ACHN (cell line): ENCODE measurements at places on chromosomes 2 and 18.

DNA sequence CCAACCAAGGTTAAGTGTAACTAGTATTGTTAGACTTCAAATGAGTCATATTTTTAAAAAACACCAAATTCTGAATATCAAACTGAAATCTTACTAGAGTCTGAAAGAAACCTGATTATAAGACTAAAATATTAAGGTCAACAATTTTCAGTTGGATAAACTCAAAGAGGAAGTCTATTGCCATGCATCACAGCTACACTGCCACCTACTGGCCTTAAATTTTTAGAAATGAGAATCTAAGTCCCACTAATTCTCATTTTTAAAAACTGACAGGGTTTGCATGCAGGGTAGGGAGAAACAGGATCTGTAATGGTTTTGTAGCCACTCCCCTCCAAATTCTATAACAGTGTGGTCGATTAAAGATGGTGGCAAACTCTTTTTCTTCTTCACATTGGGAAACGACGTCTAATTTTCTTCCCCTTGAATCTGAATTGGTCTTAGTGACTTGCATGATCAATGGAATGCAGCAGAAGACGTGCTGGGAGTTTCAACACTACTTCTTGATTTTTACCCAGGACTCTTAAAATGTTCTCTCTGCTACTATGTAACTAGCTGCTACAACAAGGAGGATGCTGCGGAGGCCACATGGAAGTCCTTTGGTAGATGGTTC lies 176.1 kb upstream of the SESTD1 start:
- peak; percentile 52 for DNase-seq

GRCh38 chr2:18067588-18068384 lies 189.3 kb downstream of the KCNS3 start:
- DNase-seq = no peak

GRCh38 chr2:105610576-105611332 lies 134.0 kb upstream of the NCK2 start:
- no peak for DNase-seq

DNA sequence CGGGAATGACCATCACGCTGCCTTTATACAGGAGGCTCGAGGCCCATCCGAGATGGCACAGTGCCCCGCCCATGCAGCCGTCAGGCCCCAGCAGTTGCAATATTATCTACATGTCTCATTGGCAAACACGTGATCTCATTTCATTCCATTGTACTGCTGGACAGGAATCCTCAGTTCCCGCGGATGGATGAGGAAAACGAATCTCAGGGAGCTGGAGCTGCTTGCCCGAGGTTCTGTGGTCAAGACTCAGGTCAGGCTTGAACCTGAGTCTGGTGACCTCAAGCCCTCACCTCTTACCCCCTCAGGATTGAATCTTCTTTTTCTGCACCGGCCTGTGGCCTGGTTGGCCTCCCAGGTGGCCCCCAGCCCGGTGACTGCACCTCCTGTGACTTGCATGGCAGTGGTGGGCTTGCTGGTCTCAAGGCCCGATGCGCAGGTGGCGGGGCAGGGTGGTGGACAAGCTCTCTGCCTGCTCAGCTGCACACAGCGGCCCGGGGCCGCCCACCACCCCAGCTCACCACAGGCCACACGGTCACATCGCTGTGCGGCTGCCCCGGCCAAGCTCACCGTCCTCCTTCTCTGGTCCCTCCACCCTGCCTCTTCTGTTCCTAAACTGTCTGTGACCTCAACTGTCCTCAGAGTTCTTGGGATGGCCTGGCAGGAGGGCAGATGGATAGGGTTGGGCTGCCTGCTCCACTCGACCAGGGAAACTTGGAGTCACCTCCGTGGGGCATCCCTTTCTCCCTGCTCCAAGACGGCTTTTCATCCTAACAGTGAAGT lies 52.0 kb upstream of the HS6ST1 start:
- no peak for DNase-seq

GRCh38 chr2:197176522-197176921 lies 134.1 kb downstream of the ANKRD44 start:
- no peak for DNase-seq

DNA sequence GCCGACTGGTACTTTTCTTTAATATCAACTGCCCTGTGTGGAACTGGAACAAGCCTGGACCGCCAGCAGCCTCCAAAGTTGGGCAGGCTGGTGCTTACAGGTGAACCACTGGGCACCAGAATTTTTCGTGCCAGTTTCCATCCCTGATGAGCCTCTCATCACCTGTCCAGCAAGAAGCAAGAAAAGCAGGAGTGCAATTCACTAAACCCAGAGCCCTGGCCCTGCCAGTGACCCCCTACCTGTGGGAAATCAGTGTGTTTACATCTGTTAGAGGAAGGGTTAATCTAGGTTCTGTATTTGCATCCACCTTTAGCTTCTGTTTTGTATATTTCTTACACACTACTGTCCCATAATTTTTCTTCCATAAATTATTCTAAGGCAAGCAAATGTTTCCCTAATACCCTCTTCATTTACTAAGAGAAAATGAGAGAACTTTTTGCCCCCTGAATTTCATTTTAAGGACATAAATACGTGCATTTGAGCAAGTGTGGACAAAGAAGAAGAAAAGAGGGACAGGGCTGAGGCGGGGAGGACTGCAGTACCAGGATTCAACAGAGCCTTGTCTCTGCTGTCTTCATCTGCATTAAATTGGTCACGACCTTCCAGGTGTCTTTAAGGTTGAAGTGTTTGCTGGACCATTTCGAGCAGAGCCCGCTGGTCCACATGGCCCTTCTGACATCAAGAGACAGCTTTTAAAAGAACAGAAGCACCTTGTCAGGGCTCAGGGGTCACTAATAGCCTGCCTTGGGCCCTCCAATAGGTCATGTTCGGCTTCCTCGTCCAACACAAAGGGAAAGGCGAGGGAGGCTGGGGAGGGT lies 763.1 kb downstream of the BCL11A start:
- DNase-seq = no peak

DNA sequence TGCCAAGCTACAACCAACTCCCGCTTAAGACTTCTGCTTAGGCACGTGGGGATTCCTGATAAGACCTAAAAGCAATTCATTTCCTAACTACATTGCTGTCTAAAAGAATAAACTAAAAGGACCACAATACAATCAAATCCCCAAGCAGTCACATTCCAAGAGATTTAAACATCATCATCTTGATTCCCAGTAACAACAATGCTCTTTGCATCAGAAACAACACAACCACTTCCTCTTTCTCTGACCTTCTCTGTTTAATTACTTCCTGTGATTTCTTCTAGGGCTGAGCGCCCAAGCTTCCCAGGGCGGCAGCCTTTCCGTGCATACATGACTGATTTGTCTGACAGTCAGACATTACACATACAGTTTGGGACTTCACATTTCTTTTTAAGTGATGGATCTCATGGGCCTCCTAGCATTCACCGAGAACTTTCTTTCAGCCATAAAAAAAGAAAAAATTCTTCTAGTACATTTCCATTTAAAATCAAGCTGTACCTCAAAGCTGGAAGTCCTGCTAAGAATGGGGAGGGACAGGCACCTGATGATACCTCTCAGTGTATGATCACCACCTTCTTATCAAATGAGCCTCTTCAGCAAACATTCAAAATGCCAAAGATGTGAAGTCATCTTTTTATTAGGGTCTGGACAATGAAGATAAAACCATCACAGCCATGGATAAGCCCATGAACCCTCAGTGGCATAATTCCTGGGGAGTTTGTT lies 11.5 kb downstream of the SPRED2 start:
- DNase-seq = peak; percentile 68

GRCh38 chr2:231422056-231422455 lies 26.5 kb downstream of the B3GNT7 start:
- no peak for DNase-seq

DNA sequence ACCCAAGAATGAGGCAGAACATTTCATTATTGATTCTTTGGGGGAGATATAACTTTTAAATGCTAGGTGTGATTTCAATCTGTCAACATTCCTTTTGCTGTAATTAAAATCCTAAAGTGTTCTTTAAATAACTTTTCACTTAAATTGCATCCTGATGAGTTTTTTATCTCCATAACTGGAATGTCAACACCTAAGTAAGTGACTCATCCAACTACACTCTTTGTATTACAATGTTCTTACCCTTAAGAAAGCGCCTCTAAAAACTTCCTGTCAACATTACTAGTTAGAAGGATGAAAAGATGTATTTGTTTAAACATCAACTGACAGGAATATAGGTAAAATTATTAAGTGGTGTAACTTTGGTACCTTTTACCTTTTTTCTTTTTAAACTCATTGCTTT lies 1657.0 kb downstream of the LRP1B start:
- DNase-seq = no peak

GRCh38 chr2:159684796-159685195 lies 27.5 kb upstream of the MARCHF7 start:
- peak; percentile 17 for DNase-seq

- no peak for DNase-seq
These were observed 39.4 kb upstream of the CTDP1 start for GRCh38 chr18:79640064-79640672.

- no peak for DNase-seq
These were observed 29.7 kb downstream of the ZC3H6 start for GRCh38 chr2:112305132-112305531.

- DNase-seq = no peak
These were observed 61.7 kb downstream of the STK39 start for GRCh38 chr2:168185583-168186274.

DNA sequence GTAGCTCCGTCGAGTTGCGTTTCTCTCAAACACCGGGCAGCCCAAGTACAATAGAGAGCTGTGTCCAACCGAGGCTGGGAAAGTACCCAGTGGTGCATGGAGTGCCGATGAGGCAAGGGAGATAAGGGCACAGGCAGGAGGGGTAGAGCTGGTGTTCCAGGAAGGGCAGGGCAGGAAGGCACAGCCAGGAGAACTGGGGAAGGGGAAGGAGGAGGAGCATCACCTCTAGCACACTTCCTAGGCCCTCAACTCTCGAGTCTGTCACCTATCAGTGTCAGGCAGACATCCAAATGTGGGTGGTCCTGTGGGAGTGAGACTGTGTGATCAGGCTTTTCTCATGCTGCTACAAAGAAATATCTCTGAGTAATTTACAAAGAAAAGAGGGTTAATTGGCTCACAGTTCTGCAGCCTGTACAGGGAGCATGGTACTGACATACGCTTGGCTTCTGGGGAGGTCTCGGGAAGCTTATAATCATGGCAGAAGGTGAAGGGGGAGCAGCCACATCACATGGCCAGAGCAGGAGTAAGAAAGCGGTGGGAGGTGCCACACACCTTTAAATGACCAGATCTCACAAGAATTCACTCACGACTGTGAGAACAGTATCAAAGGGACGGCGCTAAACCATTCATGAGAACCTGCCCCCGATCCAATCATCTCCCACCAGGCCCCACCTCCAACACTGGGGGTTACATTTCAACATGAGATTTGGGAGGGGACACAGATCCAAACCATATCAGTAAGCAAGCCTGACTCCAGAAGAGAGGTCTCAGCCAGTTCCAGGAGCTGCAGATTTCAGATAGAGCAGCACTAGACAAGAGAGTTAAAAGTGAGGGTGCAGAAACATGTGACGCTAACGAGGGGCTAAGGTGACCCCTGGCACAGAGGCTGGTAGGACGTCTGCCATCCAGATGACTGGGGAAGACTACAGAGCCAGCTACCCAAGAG lies 75.7 kb downstream of the MBOAT2 start:
- DNase-seq = no peak

- DNase-seq = no peak
These were observed 169.5 kb downstream of the GFPT1 start for GRCh38 chr2:69217333-69218080.

DNA sequence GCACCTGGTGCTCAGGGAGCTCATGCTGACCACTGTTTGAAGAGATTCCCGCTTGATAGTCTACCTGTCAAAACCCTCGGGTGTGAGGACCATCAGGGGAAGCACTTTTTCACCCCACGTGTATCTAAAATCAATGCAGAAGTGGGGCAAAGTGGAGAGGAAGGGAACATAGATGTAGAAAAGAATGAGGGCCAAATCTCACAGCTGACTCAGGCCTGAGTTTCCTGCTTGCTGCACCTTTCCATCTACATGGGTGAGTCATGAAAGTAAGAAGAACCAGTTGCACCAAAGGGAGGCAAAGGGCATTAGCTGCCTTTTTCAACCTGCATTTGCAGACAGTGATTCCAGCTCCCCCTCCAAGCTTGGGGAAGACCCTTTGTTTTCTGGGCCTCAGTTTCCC lies 100.2 kb upstream of the MYCN start:
- DNase-seq = no peak

DNA sequence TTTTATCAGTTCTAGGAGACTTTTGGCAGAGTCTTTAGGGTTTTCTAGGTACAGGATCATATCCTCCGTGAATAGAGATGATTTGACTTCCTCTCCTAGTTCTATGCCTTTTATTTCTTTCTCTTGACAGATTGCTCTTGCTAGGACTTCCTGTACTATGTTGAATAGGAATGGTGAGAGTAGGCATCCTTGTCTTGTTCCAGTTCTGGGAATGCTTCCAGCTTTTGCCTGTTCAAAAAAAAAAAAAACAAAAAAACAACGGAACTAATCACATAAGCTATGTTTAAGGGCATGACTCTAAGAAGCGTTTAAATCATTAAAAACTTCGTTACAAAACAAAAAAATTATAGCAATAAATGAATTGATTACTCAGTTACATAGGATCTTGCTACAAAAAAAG lies 145.7 kb downstream of the NUP35 start:
- DNase-seq = no peak

DNA sequence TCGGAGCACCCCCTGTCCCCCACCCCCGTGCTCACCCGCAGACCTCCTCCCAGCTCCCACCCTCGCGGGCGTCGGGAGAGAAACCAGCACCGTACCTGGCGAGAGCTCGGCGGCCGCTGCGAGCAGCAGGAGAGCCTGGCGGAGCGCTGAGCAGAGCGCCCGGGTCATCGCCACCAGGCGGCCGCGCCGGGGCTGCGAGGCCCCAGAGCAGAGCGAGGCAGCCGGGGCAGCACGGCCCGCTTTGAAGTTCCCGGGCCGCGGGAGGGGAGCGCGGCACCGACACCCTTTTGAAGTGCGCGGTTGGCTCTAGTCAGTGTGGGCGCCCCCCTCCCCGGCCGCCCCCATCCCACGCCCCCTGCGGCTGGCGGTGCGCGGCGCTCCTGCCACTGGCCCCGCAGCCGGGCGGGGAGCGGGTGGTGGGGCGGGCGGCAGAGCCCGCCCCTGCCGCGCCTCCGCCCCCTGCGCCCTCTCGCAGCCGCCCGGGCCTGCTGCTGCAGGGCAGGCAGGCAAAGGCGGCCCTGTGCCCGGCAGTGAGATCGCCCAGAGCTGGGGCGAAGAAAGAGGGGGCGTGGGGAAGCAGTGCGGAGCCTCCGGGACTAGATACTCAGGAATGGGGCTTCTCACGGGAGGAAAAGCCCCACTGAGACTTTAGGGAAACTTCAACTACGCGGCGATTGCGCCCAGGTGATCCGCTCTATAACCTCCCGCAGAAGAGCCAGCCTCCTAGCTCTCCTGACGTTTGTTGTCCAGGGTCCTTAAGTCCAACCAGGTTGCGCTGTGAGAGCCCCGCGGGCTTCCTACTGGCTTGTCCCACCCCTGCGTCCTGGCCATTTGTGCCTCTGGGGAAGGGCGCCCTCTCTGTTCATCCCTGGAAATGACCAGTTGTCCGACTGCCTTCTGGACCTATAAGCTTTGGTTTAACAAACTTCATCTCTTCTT lies at the start of gene ACVR1C:
ACVR1C (minus strand) TSS at position 388 of the 939 bp plus-strand sequence; CDS start at position 168, 220 bp downstream.
- DNase-seq = peak; percentile 89

- DNase-seq = no peak
These were observed 917 bp downstream of the MPPE1 start for GRCh38 chr18:11906926-11907874.

- no peak for DNase-seq
These were observed 15.1 kb downstream of the TRAK2 start for GRCh38 chr2:201436141-201436540.

GRCh38 chr2:103249462-103249861 lies 487.6 kb downstream of the TMEM182 start:
- no peak for DNase-seq

GRCh38 chr2:100900156-100900795 lies 80.3 kb downstream of the NPAS2 start:
- DNase-seq = no peak
